ENCODE measurements at places on chromosomes 1 and 21.

DNA sequence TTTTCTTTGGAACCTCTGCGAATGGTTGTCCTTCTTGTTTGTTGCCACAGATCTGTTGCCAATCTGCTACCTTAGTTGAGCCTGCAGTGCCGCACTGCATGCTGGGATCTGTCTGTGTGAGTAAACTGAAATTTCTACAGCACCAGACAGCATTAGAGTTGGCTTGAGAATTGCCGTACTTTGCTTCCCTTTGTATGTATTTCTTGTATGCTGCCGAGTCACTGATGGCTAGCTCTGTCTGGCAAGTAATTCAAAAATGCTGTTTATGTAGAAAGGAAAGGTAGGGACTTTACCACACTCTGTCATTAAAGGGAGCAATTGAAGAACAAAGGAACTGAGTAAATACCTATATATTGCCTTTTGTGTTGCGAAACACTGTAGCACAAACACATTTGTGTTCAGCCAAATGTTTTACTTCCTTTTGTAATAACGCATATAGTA, 857.4 kb downstream of the USP25 start:
- peak; percentile 47 for DNase-seq

DNA sequence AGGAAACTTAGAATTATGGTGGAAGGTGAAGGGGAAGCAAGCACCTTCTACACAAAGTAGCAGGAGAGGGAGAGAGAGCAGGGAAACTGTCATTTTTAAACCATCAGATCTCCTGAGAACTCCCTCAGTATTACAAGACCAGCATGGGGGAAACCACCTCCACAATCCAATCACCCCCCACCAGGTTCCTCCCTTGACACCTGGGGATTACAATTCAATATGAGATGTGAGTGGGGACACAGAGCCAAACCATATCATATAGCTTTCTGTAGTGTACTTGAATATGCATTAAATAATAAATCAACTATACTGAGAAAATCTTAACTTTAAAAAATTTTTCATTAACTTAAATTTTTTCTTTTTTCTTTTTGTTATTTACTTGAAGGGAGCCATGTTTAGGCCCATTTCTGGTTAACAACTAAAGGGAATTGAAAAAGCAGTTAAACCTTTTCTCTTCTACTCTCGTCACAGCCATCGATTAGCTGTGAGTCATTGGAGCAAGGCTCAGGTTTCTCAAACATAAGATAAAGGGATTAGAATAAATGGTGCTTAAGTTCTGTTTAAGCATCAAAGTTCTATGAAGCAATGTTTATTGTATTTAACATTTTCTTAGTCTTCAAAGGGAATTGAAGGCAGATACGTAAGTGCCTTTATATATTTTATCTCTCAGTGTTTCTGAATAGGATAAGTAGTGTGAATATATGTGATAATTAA, 72.2 kb upstream of the DPT start:
- DNase-seq, result no peak

DNA sequence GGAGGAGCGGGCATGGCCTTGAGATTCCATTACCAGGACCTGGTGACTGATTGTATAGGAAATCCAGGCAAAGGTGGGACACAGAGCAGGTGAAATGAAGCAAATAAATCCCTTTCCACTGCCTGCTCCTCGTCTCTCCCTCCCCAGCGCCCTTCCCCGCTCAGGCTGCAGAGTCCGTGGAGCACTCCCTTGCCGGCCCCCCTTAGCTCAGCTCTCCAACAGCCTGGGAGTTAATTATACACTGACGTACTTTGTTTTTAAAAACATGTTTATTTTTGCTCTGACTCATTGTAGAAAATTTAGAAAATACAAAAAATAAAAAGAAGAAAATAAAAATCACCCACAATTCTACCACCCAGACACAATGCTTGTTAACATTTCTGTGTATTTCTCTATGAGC, 61.7 kb downstream of the LGR6 start:
- DNase-seq, result no peak

DNA sequence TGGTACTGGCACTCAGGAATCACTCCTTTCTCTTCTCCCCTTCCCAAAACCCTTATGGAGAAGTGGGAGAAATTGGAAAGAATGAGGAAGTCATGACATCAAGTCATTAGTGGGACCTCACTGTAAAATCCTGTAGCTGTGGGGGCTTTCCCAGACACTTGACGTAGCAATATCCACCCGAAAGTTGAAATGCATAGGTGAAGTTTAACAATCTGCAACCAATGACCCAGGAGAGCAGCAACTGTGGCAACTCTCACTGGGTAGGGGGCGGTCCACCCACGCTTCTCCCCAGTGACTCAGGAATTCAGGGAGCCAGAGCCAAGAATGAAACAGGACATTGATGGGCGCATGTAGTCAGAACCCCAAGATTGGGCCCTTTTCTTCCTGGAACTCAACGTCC, 27.0 kb downstream of the ABCA4 start:
- no peak for DNase-seq

- DNase-seq, result peak; percentile 25
These were observed 35.7 kb upstream of the MTR start for GRCh38 chr1:236759252-236759859.

DNA sequence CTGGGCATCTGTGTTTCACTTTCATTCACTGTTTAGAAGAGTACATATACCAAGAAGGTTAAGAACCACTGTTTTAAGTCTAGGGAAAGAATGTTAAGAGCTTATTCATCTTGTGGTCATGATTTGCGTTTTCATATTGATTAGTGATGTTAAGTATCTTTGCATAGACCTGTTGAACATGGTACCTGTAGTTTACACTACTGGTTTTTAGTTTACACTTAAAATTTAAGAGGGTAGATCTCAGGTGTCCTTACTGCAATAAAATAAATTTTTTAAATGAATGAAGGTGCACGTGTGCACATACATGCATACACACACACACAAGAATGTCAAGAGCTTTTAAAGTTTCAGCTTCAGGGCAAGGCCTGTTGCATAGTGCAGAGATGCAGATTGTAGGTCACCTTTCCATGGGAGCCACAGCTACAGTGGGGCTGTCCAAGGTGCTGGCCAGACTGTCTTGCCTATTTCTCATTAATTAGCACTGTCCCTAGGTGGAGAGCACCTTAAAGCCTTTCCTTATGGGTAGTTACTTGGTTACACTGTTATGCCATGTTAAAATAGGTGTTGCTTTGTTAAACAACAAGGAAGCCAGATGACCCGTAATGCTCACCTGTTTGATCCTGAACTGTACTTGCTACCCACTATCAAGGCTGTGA, 543.0 kb upstream of the DAB1 start:
- DNase-seq, result peak; percentile 6

DNA sequence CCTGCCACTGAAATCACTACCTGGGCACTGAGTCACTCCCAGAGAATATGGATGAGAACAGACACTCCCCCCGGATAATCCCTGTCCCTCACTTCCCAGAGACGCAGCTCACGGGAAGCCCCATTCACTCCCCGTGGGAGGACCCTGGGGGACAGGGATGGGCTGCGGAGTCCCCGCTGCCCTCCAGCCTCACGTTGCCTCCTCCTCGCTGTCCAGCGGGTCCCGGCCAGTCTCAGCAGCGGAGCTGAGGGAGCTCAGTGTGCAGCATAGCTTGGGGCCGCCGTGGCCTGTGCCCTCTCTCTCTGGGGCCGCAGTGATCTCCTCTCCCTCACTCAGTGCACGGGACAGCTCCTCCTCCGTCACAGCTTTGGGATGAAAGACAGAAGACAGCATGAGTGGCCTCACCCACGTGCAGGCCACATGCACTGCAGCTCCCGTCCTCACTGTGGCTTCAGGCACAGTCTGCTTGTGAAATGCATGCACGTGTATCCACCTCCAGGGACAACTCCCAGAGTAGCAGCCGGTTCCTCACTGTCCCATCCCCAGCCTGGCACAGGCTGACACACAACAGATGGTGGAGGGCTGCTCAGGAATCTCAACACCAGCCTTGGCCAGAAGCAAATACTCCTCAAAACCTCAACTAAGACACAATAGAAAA, 7.4 kb downstream of the CFAP410 start:
- DNase-seq, result no peak

DNA sequence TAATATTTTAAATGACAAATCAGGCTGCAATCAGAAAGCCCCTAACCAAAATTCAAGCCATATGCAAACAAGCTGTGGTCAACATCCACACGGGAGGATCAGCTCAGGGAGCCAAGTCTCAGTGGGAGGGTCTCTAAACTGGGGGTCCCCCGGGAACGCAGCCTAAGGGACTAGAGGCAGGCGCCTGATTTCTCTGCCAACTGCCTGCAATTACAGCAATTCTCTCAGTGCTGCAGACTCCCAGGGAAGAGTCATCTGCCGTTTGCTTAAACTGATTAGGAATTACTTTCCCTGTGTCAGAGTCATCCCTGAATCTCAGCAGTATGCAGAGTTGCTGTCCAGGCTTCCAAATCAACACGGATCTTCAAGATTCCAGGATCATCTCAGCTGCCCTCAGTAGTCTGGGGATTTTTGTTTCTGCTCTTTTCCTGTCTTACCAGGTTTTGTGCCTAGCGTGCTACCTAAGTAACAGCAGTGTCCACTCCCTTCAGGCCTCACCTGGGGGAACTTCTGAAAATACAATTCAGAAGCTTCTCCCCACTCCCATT, 247.8 kb downstream of the RRAGC start:
- no peak for DNase-seq

DNA sequence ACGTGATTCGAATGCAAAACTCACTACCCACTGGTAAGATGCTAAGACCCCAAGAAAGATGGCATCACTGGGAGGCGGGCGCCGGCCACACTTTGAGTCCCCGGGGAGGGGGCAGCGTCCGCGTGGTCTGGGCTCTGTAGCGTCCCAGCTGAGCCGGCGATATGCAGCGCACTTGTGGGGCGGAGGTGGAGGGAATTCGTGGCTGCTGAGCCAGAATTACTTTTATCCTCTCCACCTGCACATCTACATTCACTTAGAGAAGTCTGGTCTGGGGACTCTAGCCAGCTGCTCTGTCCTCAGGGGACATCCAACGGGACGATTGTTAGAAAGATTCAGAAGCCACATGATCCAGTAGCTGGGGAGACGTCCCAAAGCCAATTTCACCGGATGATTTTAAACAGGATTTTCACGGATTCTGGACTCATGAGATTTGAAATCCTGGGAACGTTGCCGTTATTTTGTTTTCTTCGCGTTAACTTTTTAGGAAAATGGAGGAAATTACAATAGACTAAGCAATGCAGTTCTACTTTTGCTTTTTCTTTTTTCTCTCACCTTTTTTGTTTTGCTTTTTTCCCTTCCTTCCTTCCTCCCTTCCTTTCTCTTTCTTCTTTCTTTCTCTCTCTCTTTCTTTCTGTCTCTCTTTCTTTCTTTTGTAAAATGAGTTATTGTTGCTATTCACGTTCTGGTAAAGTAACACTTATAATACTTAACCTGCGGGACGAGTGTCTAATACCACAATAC, 1.3 kb downstream of the JAM2 start:
- DNase-seq, result no peak

DNA sequence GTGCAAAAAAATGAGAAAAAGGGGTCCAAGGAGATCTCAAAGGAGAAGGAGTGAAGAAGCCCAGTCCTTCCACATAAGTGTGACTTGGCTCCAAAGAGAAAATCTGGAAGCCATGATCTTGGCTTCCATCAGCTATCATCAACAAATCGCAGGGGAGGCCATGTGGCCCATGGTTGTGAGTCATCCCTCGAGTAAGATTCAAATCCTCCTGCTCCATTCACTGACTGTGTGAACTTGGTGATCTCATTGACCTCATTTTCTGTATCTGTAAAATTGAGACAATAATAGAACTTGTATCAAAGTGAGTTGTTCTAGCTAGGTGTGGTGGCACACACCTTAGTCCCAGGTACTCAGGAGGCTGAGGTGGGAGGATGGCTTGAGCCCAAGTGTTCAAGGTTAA, 79.1 kb upstream of the OLIG2 start:
- DNase-seq, result no peak

- peak; percentile 43 for DNase-seq
These were observed 81.7 kb upstream of the DUSP10 start for GRCh38 chr1:221823561-221823960.

GRCh38 chr21:31774031-31774430, 42.1 kb upstream of the SCAF4 start:
- no peak for DNase-seq

- DNase-seq, result no peak
These were observed 61.4 kb downstream of the STUM start for GRCh38 chr1:226609836-226610455.

GRCh38 chr1:191674626-191675179, 483.6 kb upstream of the RGS18 start:
- DNase-seq, result no peak

DNA sequence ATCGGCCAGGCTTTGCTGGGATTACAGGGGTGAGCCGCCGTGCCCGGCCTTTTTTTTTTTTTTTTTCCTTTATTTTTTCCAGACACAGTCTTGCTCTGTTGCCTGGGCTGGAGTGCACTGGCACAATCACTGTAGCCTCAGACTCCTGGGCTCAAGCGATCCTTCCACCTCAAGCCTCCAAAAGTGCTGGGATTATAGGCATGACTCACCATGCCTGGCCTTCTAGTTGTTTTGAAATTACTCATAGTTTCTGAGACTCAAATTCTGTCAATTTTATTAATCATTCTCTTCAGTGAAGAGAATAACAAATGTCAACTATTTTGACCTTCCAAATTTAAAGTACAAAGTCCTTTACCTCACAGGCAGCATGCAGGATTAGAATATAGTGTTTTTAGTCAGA, 374.5 kb downstream of the PLA2G4A start:
- peak; percentile 80 for DNase-seq

DNA sequence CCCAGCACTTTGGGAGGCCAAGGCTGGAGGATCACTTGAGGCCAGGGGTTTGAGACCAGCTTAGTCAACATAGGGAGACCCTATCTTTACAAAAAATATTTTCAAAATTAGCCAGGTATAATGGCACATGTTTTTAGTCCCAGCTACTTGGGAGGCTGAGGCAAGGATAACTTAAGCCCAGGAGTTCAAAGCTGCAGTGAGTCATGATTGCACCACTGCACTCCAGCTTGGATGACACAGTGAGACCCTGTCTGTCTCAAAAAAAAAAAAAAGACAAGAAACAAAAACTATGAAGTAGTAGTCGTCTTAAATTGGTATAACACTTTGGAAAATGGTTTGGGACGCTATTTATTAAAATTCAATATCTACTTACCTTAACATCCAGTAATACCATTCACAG, 7.7 kb downstream of the AIM2 start:
- peak; percentile 79 for DNase-seq

- DNase-seq, result no peak
These were observed 328.2 kb downstream of the RWDD3 start for GRCh38 chr1:95562230-95562629.

- no peak for DNase-seq
These were observed 71.8 kb downstream of the NTPCR start for GRCh38 chr1:233022246-233022645.

- no peak for DNase-seq
These were observed 2.4 kb downstream of the ATP8B2 start for GRCh38 chr1:154327466-154328317.

DNA sequence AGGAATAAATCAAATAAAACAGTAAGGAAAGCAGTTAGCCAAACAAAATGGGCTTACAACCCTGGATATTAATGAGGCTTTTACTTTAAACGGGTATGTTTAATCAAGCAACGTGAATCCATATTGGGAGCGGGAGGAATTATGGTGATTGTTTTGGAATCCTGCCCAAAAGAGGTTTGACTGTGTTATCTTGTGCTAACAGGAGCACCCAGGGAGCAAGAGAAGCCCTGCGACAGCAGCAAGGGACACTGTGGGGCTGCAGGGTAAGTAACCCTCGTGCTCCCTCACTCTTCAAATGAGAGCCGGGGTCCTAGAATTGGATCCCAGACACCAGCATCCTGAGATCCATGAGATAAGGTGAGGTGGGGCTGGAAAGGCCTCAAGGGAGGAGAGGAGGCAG, 72.6 kb upstream of the PGBD5 start:
- DNase-seq, result no peak

GRCh38 chr1:117652421-117652820, 46.6 kb downstream of the TENT5C start:
- DNase-seq, result no peak

Data from HT1080 (cell line).